ENCODE measurements at places on chromosomes 5 and 9.

DNA sequence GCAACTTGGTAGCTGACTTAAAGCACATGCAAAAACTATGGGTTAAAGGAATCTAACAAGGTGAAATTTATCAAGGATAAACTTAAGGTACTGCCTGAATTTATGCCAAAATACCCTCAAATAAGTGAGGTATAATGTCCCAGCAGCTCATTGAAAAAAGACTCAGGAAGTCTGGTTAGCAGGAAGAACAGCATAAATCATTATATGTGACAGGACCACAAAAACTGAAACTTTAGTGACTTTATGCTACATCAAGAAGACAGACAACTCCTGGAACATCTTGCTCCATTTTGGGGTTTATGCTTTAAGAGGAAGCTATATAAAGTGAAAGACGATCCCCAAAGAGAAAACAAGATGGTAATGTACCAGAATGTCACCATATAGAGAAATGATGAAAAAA is 282.4 kb upstream of the ZNF462 start:
- no peak for DNase-seq

DNA sequence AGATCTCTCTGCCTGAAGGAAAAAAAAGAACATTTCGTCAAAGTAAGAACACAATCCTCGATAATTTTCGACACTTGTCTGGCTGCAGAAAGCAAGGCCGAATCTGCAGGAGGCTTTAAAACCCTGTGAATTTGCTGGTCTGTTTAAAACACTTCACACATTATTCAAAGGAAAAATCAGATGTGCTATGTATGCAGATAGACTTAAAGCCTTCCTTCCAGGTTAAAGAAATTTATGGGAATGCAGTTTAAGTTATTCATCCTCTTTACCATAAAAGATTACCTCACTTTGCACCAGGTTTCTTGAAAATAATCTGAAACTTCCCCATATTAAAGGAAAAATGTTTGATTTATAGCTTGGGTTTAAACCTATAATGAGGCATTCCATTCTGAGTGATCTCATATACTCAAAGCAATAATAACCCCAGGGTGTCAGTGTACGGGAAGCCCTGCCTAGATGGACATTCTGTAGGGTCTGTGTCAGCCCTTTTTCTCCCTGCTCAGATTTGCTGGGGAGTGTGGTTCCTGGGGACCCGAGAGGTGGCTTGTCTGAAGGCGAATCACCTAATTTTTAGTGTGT is 323.5 kb upstream of the SLC24A2 start:
- DNase-seq: no peak

GRCh38 chr5:132427281-132428146 is 58.0 kb downstream of the SLC22A5 start:
- no peak for DNase-seq

- no peak for DNase-seq
Observed at GRCh38 chr5:14521748-14522147, 59.8 kb upstream of the OTULINL start.

- no peak for DNase-seq
Observed at GRCh38 chr9:104240890-104241289, 146.8 kb downstream of the SMC2 start.

DNA sequence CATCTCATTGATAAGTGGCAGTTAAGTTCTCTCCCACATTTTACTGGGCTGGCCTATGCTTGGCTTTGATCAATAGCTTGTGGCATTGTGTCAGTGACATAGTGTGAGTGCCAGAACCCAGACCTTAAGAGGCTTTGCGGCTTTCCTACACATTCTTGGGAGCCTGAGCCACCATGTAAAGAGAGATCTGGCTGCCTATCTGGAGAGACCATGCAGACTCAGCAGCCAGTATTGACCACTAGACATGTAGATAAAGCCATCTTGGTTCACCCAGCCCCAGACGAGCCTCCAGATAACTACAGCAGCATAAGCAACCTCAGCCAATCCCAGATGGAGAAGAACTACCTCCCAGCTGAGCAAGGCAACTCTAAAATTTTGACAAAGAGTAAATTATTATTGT is 28.6 kb downstream of the C9orf153 start:
- no peak for DNase-seq

GRCh38 chr5:101278011-101278687 is 375.1 kb upstream of the ST8SIA4 start:
- DNase-seq: no peak

GRCh38 chr9:110936237-110936636 is 102.0 kb downstream of the LPAR1 start:
- no peak for DNase-seq

DNA sequence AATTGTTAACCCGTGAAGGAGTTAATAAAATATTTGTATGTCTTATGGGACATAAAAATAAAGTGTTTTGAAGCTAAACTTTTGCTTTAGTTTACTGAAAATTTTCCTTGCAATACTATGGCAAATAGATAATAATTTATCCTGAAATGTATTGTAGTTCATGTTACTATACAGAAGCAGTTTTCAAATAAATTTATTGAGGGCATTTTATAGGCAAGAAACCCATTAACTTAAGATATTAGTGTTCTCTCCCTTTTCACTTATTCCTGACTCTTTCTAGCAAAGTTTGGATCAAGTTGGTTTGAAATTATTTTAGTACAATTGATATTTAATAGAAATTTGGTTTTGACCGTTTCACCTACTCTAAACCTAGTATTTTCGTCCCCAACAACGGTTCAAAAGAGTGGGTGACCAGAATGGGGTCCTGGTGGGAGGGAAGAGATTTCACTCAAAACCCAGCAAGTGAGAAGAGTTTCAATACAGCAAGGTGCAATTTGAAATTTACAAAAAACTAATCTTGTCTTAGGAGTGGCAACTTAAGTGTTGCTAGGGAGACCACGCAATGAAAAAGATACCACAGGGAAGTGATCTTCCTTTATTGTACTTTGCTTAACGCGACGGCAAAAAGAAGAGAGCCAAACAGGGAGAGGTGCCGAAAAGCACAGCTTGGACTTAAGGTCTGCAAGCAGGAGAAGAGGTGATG is 28.4 kb downstream of the NR2F1 start:
- DNase-seq: no peak

DNA sequence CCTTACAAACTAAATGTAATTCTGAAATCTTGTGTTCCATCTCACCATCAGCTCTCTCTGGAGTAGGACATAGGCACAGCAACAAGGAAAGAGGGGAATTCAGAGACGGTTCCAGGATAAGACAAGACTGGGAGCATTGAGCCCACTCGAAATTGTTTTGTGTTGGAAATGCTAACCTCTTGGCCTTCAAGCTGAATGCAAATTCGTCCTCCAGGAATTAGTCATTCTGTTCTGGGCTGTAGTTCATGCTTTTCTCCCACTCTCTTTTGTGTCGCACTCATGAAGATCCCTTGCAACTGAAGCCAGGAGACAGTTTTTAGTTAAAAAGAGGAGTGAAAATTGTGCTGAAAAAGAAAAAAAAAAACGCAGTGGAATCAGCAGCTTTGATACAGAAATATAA is 121.7 kb upstream of the SEMA6A start:
- DNase-seq: peak; percentile 23

DNA sequence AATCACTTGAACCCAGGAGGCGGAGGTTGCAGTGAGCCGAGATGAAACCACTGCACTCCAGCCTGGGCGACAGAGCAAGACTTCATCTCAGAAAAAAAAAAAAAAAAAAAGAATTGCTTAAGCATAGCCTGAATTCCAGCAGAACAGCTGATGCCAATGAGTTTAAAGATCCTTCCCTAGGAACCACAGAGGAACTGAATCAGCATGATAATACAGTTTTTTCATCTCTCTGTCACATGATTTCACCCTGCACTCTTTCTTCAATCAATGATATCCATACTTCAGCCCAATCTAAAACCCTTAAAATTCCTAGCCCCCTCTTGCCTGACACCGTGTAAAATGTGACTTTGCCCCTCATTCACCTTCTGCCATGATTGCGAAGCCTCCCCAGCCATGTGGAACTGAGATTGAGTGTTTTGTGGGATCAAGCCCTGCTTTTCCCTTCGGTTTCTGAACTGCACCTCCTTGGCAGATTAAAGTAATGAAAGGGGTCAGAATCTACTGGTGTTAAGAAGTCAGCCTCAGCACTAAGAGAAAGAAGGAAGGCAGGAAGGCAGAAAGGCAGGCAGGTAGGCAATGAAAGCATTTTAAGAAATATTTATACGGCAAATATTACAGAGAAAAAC is 20.9 kb upstream of the DMXL1 start:
- DNase-seq: peak; percentile 37

DNA sequence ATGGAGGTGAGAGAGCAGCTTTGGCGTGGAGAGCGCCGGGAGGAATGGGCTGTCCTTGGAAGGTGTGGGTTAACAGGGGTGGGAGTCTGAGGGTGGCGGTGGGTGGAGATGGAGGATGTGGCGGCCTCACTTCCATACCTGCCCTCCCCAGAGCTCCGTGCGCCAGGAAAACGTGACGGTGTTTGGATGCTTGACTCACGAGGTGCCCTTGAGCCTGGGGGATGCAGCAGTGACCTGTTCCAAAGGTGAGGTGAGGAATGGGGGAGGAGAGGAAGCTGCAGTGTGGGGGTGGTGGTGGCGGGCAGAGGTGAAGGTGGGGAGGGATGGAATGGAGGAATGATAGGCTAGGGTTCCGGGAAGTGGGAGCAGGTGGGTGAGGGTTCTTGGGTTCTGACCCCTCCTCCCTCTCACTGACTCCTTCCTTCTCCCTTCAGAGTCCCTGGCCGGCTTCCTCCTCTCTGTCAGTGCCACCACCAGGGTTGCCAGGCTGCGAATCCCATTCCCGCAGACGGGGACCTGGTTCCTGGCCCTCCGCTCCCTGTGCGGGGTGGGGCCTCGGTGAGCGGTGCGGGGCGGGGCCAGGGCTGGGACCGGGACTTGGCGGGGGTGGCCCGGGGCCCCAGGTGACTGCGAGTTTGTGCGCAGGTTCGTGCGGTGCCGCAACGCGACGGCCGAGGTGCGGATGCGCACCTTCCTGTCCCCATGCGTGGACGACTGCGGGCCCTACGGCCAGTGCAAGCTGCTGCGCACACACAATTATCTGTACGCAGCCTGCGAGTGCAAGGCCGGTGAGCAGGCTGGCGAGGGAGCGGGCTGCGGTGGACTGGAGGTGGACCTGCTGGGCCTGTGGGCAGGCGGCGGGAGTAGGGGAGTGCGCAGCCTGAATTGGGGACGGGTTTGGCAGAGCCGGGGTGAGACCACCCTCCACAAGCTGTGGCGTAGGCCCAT is 17.1 kb downstream of the TMEM8B start:
- DNase-seq: peak; percentile 71

DNA sequence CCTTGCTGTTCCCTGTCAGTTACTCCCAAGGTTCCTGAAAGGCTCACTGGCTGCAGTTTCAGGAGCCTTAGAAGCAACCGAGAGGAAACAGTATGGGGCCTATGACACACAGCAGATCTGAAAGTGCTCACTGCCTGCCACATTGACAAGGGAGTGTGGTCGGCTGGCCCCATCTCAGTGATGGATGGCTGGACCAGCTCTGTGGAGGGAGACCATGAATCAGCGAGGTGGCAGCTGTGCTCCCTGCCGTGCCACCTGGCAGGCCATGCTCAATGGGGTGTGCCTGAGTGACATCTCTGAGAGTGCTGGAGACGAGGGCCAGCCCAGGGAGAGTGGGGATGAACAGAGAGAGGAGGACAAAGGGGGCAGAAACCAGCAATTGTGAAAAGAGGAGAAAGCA is 49.1 kb downstream of the DOCK2 start:
- no peak for DNase-seq

DNA sequence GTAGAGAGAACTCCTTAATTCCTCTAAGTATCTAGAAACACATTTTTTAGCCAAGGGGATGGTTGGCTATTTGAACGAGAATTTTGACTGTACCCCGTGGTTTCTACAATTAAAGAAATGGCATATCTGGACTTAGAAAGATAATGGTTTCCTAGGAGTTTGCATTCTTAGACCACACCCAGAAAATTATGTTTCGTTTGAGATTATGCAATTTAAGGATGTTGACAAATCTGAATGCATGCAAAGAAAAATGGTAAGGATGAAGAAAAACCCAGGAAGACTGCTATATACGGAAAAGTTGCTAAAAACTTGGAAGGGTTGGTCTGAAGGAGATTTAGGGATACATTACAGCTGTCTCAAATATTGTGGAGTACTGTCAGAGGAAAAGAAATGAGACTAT is 538.5 kb upstream of the WWC1 start:
- DNase-seq: no peak

DNA sequence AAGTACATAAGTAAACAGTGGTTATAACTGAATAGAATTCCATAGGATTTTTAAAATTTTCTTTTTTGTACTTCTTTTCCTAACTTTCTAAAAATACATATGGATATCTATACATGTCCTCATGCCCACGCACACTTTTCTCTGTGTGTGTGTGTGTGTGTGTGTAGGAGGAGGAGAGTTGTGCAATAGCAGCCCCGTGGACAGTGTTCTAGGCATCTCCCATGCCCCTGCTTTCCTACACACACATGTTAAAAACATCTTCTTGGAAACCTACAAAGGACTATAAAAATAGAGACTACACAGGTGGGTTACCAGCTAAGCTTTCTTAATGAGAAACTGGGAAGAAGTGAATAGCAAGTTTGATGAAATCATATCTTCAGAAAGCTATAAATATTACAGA is 19.8 kb upstream of the HEXB start:
- no peak for DNase-seq

GRCh38 chr9:78248635-78249034 is 12.8 kb downstream of the CEP78 start:
- DNase-seq: no peak
